ENCODE measurements at places on chromosomes 7 and 10.
A peak's percentile ranks its signal among the peaks of the same experiment; 100 is the strongest.

- DNase-seq = no peak
Measured at GRCh38 chr7:7895004-7895650, 73.5 kb upstream of the GLCCI1 start.

DNA sequence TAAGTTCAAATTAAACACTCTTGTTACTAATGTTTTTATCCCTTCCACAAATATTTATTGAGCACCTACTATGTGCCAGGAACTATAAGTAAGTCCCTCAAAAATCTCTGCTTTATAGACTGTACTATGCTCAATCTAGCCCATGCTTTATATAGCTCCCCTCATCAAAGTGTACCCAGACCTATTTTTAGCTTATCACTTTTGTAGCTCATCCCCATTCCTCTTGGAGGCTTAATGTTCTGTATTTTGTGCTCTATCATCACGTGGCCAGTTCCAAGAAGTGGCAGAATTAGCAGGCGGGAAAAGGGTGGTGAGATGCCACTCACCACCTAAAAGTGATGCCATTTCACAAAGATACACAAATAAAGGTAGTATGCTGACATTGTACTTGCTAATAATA is 138.1 kb upstream of the BET1 start:
- no peak for DNase-seq

- DNase-seq = no peak
Measured at GRCh38 chr10:3324612-3325038, 152.0 kb upstream of the PITRM1 start.

GRCh38 chr7:27952456-27953285 is 212.7 kb downstream of the TAX1BP1 start:
- no peak for DNase-seq

- DNase-seq = no peak
Measured at GRCh38 chr10:132589015-132589414, 51.4 kb downstream of the INPP5A start.

- DNase-seq = no peak
Measured at GRCh38 chr10:20166096-20166675, 350.0 kb downstream of the PLXDC2 start.

DNA sequence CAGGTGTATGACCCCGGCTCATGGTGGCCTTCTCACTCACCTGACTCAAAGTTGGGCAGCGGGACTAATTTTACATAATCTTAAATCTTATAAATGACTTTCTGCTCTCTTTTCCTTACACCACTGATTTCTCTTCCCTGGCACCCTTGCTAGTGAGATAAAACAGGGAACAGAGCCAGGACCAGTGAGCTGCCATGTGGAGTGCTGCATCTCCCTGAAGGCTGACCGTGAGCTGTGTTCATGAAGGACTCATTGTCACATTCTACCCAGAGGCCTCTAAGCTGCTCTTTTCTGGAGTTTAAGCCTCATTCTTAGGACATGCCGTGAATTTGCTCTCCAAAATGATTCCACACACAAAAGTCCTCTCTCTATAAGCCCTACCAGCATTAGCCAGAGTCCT is 762.3 kb downstream of the AUTS2 start:
- no peak for DNase-seq

DNA sequence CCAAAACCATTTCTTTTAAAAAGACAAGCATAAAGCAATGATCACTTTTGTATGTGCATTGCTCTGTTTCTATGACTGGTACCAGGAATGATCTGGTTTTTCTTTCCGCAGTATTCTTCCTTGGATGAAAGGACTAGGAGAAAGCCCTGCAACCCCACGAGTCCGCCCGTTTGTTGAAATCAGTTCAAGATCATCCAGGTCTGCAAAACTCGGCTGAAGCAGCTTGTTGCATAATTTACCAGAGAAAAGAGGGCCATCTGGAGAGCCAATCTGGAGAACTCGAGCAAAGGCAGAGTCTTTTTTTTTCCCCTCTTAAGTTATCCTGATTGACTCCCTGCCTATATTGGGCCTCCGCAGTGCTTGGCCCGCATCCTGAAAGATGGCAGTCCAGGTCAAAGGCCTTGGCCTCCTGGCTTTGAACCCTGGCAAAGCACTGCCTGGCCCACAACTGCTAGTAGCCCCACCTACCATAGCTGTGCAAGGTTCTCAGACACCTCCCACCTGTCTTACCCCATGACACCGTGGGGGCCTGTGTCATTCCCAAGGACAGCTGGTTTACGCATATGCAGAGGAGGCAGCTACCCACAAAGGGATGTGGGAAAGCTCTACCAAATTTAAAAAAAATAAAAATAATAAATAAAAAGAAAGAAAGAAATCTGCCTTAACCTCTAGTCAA is 572.2 kb downstream of the INHBA start:
- no peak for DNase-seq

DNA sequence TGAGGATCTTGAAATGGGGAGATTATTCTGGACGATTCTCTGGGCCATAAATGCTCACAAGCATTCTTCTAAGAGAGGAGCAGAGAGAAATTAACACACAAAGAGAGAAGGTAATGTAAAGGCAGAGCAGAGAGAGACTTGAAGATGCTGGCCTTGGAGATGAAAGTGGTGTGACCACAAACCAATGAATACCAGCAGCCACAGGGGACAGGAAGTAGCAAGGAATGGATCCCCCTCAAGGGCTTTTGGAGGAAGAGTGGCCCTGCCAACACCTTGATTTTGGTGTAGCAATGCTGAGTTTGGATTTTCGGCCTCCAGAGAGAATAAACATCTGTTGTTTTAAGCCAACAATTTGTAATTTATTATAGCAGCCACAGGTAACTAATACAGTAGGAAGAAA is 1155.6 kb downstream of the TYW1 start:
- no peak for DNase-seq

DNA sequence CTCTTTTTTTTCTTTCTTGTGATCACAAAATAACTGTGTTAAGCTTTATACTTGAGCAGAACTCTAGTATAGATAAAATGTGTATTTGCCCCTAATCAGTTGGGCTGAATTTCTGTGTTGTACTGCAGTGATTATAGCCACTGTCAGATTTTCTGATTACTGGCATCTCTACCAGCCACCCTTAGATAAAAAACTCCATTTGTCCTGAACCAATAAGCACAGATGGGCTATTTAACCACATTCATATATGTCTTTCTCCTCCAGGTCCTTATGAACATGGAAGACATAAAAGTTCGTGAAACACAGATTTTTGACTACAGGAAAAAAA is 38.3 kb downstream of the CFAP58 start:
- DNase-seq = no peak

- no peak for DNase-seq
Measured at GRCh38 chr10:106304056-106304455, 860.5 kb downstream of the SORCS1 start.

GRCh38 chr7:110544194-110544593 is 546.7 kb upstream of the LRRN3 start:
- peak; percentile 30 for DNase-seq
